ENCODE measurements at places on chromosomes 3 and 15.

DNA sequence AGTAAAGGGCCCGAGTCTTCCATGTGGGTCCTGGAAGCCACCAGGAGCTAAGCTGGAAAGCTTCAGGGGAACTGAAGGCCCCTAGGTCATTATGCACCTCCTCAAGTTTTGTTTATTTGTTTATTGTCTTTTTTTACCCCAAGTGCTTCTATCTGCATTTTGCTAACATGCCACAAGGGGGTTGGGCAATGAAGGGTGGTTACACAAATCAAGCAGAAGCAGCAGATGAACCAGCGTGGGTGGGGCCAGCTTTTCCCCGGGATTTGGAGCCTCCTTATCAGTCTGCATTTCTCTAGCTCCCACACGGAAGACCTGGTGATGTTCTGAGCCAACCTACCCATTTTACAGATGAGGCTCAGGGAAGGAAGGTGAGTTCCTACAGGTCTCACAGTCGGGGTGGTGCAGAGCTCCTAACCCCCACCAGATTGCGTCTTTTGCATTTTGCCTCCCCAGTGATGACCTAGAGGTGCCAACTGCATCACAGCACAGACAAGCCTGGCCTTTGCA lies 16.8 kb downstream of the TMC3 start:
- DNase-seq: no peak

DNA sequence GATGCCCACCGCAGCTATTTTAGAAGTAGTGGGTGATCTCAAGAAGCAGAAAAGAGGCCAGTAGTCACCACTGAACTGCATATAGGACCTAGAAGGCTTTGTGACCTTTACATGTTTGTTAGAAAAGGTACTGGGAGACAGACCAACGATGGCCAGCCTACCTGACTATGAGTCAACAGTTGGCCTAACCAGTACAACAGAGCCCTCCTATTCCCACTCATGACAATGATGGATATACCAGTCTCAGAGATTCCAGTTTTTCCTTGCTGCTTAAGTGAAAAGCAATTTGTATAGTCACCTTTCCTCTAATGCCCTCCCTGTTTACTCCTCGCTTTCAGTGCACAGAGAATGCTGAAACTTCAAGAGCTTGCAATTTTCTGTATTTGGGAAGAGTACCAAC lies 86.6 kb upstream of the PPIB start:
- no peak for DNase-seq

DNA sequence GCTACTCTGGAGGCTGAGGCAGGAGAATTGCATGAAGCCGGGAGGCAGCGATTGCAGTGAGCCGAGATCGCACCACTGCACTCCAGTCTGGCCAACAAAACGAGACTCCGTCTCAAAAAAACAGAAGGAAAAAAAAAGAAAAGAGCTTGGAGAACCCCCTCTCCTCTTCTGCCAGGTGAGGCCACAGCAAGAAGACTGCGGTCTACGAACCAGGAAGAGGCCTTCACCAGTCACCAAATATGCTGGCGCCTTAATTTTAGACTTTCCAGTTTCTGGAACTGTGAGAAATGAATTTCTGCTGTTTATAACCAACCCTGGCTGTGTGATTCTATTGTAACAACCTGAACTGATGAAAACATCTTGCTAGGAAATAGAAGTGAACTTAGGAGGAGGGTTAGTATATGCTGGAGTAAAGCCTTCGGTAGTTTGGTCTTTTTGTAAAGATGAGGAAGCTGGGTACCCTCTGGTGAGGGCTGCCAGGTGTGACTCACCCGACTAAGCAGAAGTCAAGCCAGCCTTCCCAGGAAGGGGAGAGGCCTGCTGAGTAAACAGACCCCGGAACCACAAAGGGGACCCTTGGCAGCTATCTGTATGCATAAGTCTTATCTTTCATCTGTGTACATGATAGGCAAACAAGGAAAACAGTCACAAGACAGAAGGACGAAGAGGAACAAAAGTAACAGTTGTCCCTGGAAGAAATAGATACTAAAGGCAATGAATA lies 78.7 kb downstream of the KLF13 start:
- DNase-seq: no peak

- DNase-seq: no peak
Measured at GRCh38 chr3:151386056-151386455, 1.5 kb upstream of the P2RY12 start.

GRCh38 chr3:27467545-27467944 lies 16.6 kb downstream of the SLC4A7 start:
- DNase-seq: no peak

DNA sequence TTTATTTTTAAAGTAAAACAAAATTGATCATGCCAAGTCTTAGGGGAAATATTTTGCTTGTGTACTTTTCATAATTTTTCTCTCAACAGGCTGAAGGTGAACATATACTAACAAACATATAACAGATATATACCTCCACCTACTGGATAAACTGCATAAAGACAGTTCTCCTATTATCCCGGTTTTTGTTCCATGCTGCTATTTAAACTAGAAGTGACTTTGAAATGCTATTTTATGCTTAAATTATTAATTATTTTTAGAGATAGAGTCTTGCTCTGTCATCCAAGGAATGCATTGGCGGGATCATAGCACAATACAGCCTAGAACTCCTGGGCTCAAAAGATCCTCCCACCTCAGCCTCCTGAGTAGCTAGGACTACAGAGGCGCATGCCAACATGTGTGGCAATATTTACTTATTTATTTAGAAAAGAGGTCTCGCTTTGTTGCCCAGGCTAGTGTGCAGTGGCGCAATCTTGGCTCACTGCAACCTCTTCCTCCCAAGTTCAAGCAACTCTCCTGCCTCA lies 49.8 kb downstream of the ST3GAL6 start:
- DNase-seq: no peak

DNA sequence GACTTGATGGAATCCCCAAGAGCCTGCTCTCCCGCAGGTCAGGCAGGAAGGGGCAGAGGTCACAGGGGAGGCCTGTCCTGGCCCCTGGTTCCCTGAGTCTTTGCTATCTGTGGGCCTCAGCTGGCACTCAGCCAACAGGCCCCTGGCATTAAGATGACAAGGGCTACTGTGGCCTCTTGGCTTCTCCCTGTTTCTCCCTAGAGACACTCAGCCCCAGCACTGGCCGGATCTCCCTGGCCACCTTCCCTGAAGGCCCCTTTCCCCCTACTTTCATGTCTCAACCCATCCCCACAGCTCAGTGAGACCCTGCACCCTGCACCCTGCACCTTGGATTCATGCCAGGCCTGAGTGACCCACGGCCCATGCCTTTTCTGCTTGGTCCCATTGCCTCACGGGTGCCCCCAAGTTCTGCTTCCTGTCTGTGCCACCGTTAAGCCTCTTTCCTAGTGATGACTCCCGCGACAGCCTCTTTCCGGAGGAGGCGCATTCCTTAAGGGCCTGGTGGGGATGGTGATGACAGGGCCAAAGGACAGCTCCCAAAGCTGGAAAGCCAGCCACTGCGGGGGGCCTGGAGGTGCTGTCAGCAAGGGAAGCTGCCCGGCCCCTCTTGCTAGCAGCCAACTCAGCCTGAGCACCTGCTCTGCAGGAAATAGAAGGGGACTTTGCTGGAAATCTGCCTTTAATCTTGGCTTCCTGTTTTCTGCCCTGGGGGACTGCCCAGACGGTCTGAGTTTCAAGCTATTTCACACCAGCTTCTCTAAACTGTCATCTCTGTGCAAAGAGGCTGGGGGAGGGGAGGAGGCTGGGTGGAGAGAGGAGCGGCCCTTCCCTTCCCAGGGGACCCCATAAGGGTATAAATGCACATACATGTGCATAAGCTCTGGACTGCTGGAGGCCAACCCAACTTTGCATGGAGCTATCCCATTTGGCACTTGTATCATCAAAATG lies 4.8 kb upstream of the CSK start:
- DNase-seq: no peak

GRCh38 chr15:56732886-56733135 lies 498 bp downstream of the ZNF280D start:
- DNase-seq: no peak

GRCh38 chr15:39018966-39019365 lies 454.4 kb upstream of the RASGRP1 start:
- no peak for DNase-seq
